GM04503 (cell line): ENCODE measurements at places on chromosomes 3 and 15.

- DNase-seq: no peak
Observed at GRCh38 chr15:65641768-65642475, 20.2 kb downstream of the SLC24A1 start.

- DNase-seq: no peak
Observed at GRCh38 chr3:126927846-126928245, 55.1 kb upstream of the PLXNA1 start.

DNA sequence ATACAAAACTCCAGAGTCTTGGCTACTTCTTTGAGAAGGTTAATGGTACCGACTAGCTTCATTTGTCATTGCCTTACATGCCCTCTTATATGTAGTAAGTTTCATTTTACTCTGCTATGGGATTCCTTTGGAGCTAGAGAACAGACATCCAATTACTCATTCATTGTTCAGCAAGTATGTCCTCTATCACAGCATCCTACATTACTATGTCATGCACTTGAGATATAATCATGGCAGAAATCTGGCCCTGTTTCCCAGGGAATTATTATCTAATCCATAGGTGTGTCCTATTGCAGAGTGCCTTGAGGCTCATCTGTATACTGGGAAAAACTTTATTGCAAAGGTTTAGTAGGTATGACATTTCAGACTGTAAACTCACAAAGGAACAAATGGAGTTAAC, 333.1 kb upstream of the NECTIN3 start:
- no peak for DNase-seq

- DNase-seq: no peak
Observed at GRCh38 chr15:100968050-100968966, 49.2 kb downstream of the LRRK1 start.

DNA sequence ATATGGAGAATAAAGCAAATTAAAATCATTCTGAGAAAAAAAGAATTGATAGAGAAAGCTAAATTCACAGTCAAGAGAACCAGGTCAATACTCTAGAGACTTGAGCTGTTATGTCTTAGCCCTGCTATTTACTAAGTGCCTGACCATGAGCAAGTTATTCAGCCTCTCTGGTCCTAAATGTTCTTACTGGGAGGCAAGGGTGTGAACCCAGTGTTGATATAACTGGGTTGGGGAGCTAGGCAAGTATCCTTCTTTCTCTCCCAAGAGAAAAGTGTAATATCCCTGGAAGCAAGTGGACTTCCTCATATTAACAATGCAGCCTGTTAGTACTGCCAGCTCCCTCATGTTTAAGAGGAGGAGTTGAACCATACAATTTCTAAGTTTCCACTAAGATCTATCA, 488.9 kb upstream of the RASGRP1 start:
- no peak for DNase-seq

GRCh38 chr15:62739507-62739906, 303.0 kb upstream of the TPM1 start:
- DNase-seq: no peak

GRCh38 chr15:77138167-77138522, 67.2 kb upstream of the TSPAN3 start:
- no peak for DNase-seq

DNA sequence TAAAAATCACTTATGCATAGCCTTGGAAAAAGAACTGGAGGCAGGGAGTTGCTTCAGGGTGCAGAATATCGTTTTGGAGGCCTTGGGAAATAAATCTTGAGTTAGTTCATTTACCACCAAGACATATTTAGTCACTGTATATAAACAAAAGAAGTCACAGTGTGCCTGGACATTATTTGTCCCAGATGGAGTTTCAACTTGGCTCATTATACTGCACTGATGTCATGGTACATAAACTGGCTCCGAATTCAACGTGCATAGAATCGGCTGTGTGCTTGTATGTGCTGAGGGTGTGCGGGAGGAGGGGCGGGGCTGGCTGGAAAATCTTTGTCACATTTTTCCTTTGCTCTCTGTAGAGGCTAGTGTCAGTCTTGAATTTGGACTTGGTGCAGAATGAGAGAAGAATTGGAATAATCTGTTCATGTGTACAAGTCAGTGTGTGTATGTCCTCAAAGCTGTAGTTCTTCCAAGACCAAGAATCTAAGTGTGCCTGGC, 86.6 kb downstream of the FNDC3B start:
- no peak for DNase-seq

DNA sequence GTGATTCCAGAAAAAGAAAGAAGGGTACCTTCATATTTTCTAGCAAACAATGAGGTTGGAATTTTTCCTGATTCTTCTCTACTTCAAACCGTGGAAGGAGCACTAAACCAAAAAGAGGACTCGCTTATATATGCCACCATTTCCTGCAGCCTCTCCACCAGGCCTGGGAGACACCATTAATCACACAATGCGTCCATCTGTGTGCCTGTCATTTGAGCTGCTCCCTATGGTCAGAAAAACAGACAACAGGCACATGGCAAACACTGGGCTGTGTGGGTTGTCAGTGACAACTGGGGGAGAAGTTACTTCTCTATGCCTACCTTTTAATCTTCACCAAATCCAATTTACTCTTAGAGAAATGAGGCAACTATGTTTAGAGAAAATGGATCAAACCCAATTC, 71.9 kb downstream of the NR2F2 start:
- DNase-seq: no peak
